ENCODE measurements at places on chromosomes 12 and 14.

GRCh38 chr14:50964683-50965390 lies 20.6 kb upstream of the PYGL start:
- DNase-seq, result peak; percentile 80

DNA sequence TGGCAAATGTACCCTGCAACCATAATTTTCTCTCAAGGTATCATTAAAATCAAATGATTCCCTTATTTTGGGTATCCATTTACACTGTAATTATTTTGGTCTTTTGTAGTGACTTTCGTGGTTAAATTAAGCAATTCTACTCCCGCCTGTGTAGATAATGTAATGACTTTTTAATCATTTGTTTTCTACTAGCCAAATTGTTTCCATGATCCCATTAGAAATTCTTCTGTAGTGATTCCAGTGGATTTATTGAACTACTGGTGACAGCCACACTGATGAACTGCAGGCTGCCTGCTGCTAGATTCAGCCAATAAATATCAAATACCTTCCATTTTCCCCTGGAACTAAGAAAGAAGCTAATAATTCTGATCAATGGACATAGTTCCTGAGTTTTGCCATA lies 96.0 kb downstream of the WIF1 start:
- no peak for DNase-seq

GRCh38 chr12:42961395-42961794 lies 371.8 kb upstream of the PRICKLE1 start:
- peak; percentile 13 for DNase-seq

GRCh38 chr12:101789171-101789570 lies 41.6 kb downstream of the GNPTAB start:
- DNase-seq, result peak; percentile 44

DNA sequence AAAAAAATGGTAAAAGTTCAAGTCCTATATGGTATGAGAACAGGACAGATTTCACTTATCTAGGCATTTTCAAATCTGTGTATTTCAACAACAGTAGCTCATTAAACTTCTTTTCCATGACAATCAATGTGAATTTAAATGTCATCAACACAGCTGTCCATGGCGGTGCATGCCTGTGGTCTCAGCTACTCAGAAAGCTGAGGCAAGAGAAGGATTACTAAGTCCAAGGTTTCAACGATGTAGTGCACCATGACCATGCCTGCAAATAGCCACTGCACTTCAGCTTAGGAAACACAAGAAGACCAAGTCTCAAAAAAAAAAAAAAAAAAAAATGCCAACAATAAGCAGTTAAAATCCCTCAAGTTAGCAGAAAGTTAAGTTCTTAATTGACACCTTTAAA lies 214.6 kb downstream of the C12orf50 start:
- no peak for DNase-seq

DNA sequence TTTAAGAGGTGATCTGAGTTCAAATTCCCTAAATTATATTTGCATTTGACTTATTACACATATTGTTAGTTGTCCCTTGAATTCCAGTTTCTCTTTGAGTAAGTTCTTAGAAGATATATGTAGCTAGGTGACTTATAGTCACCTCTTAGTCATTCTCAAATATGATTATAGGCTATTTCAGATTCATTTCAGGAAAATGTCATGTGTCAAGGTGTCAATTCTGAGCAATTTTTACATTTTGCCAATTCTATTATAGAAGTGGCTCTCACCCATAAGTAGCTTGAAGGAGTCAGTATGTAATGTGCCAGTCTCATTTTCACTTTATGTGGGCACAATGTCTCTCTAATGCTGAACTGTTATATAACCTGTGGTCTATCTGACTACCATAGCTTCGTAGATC lies 623.4 kb downstream of the DIO2 start:
- DNase-seq, result no peak

- no peak for DNase-seq
Measured at GRCh38 chr14:92645841-92646478, 102.5 kb downstream of the LGMN start.

DNA sequence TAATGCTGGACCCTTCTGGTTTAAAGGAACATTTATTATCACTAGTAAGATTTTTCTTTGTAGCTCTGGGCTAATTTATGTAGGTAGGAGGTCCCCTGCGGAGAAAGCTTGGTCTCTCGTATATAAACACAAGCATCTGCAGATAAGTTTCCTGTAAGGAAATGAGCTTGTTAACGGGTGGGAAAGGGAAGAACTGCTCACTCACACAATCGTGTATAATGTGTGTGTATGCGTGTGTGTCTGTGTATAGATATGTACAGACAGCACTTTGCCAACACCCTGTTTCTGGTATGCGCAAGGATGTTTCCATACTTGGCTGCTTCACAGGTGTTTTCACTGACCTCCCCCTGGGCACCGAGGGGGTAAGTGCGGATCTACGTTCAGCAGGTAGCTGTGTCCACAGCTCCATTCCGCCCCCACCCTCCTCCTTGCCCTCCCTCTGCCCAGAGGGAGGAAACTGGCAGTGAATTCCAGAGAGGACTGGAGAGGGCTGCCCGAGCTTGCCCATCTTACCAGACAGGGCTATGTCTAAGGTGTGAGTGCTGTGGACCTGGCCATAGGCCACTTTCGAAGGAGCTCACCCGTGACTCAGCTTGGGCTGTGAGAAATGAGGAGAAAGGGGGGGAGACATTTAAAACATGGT lies 65.2 kb downstream of the NINJ2 start:
- DNase-seq, result peak; percentile 91

DNA sequence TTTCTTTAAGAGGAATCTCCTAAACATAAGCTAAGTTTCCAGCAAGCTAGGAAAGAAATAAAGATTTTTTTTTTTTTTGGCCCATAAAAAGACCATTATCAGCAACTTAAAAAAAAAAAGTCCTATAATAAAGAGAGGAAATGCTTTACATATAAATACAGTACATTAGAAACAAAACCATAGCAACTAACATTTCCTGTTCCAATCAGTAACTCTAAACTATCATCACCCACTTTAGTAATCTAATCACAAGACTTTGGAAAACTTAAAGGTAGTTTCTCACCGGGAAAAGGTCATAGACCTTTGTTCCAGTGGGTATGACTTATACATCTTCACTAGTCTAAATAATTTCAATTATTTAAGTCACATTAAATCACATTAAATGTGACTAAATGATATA lies 11.1 kb downstream of the SPTSSA start:
- DNase-seq, result no peak

Measured in thyroid gland (tissue), 4 donors.